CD4-positive, alpha-beta T cell treated with Interleukin-15 for 4 hours (primary cell): ENCODE measurements at places on chromosomes 7 and 10.

DNA sequence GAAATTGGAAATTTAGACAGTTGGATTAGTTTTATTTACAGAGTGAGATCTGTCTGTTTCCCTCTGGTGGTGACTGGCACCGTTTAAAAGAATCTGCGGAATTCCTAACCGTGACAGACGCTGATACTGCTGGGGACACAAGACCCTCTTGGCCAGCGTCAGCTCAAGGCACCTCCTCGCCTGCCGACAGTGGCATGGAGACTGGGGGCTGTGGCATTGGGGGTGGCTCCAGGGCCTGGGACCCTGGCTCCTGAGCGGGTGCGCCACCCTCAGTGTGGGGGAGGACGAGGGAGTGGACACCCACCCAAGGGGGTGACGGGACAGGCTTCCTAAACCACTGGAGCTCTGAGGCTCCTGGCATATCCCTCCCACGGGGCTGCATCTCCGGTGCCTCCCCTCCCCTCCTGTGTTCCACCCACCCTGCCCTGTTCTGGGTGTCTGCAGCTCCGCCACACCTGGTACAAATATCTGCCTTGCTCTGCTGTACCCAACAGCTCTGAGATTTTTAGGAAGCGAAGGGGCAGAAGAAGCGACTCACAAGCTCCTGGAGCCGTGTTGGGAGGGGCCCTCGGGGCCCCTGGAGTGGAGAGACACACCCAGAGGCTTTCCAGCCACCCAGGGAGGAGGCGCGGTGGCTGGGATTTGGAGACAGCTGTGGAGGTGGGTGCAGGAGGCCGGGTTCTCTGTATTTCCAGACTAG, 178.7 kb downstream of the DNAJB6 start:
- DNase-seq, result no peak

- no peak for DNase-seq
These were observed 283.5 kb downstream of the PLXNA4 start for GRCh38 chr7:132292803-132293202.

- DNase-seq, result peak; percentile 71
These were observed 933 bp downstream of the MDFIC start for GRCh38 chr7:114922652-114923402.

GRCh38 chr10:70355051-70356021, 27.1 kb downstream of the LRRC20 start:
- peak; percentile 4 for DNase-seq

GRCh38 chr7:115494529-115495147, 535.9 kb downstream of the TFEC start:
- DNase-seq, result no peak

GRCh38 chr10:73818402-73818801, 7.0 kb upstream of the NDST2 start:
- no peak for DNase-seq

DNA sequence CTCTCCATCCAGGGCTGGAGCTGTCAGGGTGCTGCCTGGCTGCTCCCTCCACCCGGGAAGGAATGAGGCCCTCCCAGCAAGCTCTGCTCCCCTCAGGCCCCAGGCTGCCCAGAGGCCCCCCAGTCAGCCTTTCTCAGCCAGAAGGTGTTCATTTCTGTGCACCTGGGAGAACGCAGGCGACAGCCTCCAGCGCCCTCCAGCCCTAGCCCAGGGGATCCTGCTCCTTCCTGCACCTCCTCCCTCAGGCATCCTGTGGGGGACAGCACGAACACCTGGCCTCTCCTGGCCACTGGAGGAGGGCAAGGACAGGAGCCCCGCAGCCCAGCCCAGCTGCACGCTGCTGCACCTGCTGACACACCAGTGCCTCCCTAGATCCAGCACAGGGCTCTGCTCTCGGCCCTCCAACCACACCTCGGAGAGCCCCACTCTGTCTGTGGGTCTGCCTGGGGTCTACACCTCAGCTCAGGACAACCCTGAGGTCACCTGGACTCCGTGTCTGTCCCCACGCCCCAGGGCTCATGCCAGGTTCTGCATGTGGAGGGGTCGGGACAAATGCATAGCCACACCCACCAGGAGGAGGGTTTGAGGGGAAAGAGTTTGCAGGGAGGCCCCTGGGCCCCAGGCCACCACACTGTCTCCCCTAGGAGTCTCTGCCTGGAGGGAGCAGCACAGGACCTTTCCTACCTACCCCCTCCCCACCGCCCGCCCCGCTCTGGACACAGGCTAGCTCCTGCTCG, 7.4 kb upstream of the PWWP2B start:
- no peak for DNase-seq

DNA sequence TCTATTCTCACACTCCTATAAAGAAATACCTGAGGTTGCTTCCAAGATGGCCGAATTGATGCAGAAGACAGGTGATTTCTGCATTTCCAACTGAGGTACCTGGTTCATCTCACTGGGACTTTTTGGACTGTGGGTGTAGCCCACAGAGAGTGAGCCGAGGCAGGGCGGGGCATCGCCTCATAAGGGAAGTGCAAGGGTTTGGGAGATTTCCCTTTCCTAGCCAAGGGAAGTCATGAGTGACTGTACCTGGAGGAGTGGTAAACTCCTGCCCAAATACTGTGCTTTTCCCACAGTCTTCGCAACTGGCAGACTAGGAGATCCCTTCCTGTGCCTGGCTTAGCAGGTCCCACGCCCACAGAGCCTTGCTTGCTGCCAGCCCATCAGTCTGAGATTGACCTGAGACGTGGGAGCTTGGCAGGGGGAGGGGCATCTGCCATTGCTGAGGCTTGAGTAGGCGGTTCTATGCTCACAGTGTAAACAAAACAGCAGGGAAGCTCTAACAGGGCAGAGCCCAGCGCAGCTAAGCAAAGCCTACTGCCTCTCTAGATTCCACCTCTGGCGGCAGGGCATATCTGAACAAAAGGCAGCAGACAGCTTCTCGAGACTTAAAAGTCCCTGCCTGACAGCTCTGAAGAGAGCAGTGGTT, 152.2 kb downstream of the ARL4A start:
- DNase-seq, result no peak

GRCh38 chr7:36216063-36216684, 63.1 kb downstream of the EEPD1 start:
- no peak for DNase-seq

- DNase-seq, result no peak
These were observed 25.9 kb downstream of the GRK5 start for GRCh38 chr10:119233123-119233820.

DNA sequence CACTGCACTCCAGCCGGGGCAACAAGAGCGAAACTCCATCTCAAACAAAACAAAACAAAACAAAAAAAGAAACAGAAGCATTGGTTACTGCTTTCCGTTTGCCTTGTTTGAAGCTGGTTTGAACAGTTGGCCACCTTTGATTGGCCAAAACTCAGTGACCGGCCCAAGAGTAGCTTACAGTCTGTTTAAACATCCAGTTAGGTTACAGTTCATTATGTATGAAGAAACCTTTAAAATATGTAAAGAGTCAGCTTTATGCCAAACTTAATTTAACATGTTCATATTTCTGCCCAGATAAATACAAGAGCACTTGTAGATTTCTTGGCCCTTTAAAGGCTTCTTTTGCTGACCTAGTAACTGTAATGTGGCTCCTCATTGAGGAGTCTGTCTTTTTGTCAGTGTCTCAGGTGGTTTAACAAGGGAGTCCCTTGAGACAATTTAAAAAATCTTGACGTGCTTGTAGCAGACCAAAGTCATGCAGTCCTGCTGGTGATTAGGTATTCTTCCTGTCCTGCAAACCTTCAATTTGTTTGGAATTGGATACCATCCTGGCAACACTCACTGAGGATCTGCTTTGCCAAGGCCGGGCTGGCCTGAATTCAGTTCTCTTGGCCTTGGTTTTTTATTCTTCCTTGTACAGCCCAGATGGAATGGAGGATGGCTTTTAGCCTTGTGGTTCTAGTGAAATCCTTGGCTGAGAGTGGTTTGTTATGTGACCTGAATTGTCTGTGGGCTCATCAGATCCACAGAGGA, 128.9 kb downstream of the PLXDC2 start:
- no peak for DNase-seq

- no peak for DNase-seq
These were observed 615.2 kb upstream of the FOXK1 start for GRCh38 chr7:4066626-4067475.

DNA sequence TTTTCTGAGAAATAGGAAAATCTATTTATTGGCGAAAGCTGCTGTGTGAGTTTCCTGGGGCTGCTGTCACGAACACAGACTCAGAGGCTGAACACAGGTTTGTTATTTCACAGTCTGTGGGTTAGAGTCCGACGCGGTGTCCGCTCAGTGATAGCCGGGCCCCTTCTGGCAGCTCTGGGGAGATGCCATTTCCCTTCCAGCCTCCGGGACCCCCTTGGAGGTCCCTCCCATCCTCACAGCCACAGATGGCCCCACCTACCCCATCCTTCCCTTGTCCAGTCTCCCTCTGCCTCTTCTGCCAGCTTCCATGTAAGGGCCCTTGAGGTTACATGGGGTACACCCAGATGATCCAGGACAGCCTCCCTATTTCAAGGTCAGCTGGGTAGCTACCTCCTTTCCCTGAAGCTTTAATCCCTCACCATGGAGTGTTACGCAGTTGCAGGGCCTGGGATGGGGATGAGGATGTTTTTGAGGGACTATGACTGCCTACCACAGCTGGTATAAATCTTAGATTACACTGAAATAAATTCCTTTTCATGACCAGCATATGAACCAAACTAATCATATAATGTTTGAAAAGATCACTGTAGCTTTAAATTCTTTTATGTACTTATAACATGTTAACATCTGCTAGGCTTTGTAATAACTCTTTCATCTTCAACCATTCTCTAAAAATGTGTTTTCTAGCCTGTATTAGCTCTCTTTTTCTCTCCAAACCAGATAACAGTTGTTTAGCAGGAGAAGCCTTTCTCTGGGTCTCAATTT, 98.5 kb downstream of the WDR37 start:
- no peak for DNase-seq

GRCh38 chr10:34698248-34698831, 116.8 kb downstream of the PARD3 start:
- DNase-seq, result no peak

- DNase-seq, result no peak
These were observed 754 bp upstream of the BBS9 start for GRCh38 chr7:33128631-33128989.

DNA sequence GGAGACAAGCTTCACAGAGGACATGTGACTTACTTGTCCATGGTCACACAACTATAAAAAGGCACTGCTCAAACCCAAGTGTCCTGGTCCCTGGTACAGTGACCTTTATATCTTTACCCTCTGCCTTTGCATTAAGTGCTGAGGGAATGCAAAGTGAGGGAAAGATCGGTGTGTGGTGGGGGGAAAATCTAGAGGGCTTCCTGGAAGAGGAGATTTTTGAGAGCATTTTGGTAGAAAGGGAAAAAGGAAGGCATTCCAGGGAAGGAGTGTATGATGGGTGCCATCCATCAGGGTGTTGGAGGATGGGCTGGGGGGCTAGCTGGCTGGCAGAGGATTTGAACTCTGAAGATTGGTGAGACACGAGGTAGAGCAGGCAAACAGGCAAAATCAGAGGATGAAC, 9.3 kb downstream of the ZNF503 start:
- DNase-seq, result no peak

- no peak for DNase-seq
These were observed 36.9 kb downstream of the DDIT4 start for GRCh38 chr10:72310636-72311035.

DNA sequence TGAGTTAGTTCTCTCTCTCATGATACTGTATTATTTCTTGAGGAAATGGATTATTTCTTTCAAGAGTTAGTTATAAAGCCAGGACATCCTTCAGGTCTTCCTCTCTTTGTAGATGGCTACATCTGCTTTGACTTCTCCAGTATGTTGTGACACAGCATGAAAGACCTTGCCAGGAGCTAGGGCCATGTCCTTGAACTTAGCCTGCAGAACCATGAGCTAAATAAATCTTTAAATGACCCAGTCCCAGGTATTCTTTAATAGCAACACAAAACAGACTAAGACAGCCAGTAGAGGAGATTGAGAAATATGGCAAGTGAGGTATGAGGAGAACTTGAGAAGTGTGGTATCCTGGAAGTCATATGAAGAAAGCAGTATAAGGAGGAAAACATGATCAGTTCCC, 214.9 kb upstream of the PPP1R3A start:
- DNase-seq, result no peak

- no peak for DNase-seq
These were observed 66.1 kb downstream of the MDFIC start for GRCh38 chr7:114988026-114988425.

DNA sequence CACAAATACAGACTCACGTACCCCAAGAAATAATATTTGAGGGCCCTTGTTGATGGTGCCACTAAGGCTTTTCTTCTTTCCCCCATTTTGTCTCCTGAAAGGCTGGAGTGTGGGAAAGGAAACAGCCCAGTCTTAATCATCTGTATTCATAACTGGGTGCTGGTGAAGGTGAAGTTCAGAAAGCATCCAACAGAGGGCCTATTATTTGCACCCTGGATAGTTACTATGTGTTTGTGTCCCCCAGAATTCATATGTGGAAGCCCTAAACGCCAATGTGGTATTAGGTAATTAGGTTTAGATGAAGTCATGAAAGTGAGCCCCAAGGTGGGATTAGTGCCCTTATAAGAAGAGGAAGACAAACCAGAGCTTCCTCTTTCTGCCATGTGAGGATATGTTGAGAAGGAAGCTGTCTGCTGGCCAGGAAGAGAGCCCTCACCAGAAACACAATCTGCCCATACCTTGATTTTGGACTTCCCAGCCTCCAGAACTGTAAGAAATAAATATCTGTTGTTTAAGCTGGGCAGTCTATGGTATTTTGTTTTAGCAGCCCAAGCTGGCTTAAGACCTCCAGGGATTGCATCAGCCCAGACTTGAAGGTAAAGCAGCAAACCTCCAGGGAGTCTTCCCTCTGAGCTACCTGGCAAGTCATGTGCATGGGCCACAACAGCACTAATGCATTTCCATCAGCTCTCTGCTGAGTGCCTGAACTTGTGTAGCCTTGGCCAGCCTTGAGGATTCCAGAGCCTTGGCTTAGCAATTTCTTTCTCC, 90.0 kb upstream of the ADRB1 start:
- DNase-seq, result no peak

GRCh38 chr7:45601816-45602540, 27.8 kb downstream of the ADCY1 start:
- no peak for DNase-seq

GRCh38 chr7:23709081-23709750, 803 bp upstream of the STK31 start:
- no peak for DNase-seq

- DNase-seq, result no peak
These were observed 9.3 kb downstream of the NOD1 start for GRCh38 chr7:30469303-30469702.
